Neural crest cell (in vitro differentiated cells): ENCODE measurements at places on chromosomes 2 and 18. TPM values are rescaled to one million over a fixed set of nuclear protein-coding genes. Genes with fewer than 3 reads are reported as not detected.
A peak's percentile ranks its signal among the peaks of the same experiment; 100 is the strongest.

The GAL3ST2 gene
- 0.28 TPM in 1 of 2 replicates, not detected in the other for total RNA-seq

GRCh38 chr18:76446321-76447257, 48.5 kb downstream of the ZNF516 start:
- DNase-seq, result no peak
- H3K4me3 ChIP-seq, result peak overlapping the region; percentile 71
- no peaks in the 10 kb centered on the region for H3K27me3 ChIP-seq
- no peaks in the 10 kb centered on the region for H3K36me3 ChIP-seq
- H3K4me1 ChIP-seq, result peaks cover 76% of the 10 kb centered on the region

DNA sequence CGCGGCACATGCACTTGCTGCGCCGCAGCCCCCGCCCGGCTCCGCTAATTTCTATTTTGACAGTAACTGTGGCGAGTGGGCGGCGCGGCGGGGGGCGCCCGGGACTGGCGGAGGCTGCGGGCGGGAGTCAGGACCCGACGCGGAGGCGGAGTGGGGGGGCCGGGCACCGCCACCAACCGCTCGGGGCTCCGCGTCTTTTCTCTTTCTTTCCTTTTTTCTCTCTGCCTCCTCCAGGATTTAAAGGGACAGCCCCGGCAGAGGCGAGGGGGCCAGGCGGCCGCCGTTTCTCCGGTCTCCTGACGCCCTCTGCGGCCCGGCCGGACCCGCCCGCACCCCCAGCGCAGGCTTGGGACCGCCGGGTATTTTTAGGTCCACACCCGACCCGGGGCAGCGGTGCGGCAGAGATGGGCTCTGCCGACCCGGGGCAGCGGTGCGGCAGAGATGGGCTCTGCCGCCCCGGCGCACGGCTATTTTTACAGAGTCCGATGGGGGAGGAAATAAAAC, 460 bp upstream of the ZBTB7C start:
- H3K27me3 ChIP-seq, result peaks cover 78% of the 10 kb centered on the region
- H3K36me3 ChIP-seq, result no peaks in the 10 kb centered on the region
- DNase-seq, result peak; percentile 36
- no peak overlapping the region for H3K27ac ChIP-seq
- peak overlapping the region; percentile 80 for H3K4me3 ChIP-seq
- H3K4me1 ChIP-seq, result peaks cover 25% of the 10 kb centered on the region

The GNLY gene
- not detected in 2 replicates for total RNA-seq

DNA sequence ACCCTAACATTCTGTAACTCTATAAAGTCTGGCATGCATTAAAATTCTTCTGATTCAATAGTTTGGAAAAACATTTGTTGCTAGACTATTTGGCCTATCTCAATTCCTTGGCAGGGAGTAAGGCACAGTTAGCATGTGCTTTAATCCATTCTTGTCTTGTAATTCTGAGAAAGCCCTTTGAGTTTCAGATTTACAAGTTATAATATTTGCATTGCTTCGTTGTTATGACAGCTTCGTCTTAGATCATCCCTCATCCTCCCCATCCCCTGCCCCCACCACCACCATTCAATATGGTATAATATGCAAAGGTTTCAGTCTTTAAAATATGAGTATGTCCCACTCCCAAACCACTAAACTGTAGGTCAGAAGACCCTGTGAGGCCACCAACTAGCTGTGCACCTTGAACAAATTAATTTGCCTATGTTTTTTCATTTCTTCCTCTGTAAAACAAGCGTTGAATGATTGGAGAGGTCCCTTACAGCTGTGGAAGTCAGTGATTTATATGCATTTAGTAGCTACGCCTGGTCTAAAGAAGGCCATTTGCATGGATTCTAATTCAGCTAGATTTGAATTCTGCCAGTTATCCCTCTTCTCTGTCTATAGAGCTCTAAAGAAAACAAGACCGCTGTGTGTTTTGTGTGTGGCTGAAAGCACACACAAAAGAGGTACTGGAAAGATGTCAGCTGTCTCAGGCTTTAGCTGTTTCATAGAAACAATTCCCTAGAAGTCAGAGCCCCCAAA, 591 bp downstream of the C2orf80 start:
- no peak for DNase-seq
- no peaks in the 10 kb centered on the region for H3K27me3 ChIP-seq
- H3K4me1 ChIP-seq, result peaks cover 66% of the 10 kb centered on the region
- H3K4me3 ChIP-seq, result peak overlapping the region; percentile 58
- no peaks in the 10 kb centered on the region for H3K36me3 ChIP-seq

DNA sequence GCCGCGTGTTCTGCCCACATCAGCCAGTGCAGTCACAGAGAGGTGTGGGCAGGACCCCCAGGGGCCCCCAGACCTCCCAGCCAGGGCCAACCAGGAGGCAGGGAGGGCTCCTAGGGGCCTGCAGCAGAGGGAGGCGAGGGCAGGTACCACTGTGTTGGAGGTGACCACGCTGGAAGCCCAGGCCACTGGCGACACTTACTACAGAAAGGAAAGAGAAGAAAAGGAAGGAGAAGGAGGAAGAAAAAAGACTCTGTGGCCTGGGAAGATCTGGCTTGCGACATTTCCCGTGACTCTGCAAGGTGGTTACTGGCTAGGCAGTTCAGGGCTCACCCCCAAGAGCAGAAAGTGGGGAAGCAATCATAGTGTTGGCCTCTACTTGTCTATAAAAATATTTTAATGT, 98.1 kb upstream of the BCL2L11 start:
- no peaks in the 10 kb centered on the region for H3K4me1 ChIP-seq
- no peaks in the 10 kb centered on the region for H3K27me3 ChIP-seq
- no peaks in the 10 kb centered on the region for H3K36me3 ChIP-seq
- no peak overlapping the region for H3K4me3 ChIP-seq

GRCh38 chr2:241769819-241770184, 6.8 kb upstream of the GAL3ST2 start:
- no peak for DNase-seq
- H3K27me3 ChIP-seq, result no peaks in the 10 kb centered on the region
- peaks cover 11% of the 10 kb centered on the region for H3K4me1 ChIP-seq
- no peak overlapping the region for H3K27ac ChIP-seq
- no peaks in the 10 kb centered on the region for H3K36me3 ChIP-seq

The HOXD12 gene
- total RNA-seq, result not detected in 2 replicates

DNA sequence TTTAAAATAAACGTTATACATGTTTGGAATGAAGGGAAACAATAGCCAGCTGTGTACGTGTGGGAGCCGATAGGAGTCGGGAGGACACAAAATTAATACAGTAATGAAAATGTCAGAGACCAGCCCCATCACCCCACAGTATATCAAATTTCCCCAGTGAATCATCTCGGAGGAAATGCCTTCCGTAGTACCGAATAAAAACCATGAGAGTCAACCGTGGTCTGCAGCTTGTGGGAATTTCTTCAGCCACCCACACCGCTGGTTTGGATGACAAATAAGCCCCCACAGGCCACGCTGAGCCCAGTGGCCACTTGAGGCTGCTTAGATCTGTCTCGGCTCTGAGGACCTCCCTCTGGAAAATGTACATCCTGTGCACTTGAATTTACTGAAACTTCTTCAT, 133.7 kb downstream of the COL6A3 start:
- H3K27me3 ChIP-seq, result no peaks in the 10 kb centered on the region
- no peaks in the 10 kb centered on the region for H3K36me3 ChIP-seq
- H3K4me1 ChIP-seq, result no peaks in the 10 kb centered on the region
- H3K4me3 ChIP-seq, result no peak overlapping the region
- no peak for DNase-seq

- H3K27ac ChIP-seq, result no peak overlapping the region
- H3K27me3 ChIP-seq, result no peaks in the 10 kb centered on the region
- peaks cover 17% of the 10 kb centered on the region for H3K36me3 ChIP-seq
- no peak overlapping the region for H3K4me3 ChIP-seq
- no peak for DNase-seq
- peaks cover 36% of the 10 kb centered on the region for H3K4me1 ChIP-seq
Measured at GRCh38 chr2:24577481-24577880, 86.4 kb downstream of the NCOA1 start.

The LYPD1 gene
- 15.1 and 17.4 TPM in 2 replicates for total RNA-seq

DNA sequence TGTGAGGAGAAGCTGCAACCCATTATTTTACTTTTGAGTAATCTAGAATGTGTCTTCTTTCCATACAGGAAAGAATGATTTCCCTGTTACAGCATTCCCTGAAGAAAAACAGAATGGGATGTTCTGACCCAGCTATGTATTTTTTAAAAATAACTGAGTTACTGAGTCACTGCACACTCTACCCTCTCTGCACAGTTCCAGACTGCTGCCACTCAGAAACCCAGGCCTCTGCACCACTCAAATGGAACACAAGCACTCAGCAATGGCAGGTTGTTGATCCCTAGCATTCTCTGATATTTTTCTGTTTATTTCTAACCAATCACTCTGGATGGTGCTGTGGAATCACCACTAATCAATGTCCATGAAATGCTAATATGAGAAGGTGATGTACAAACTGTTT, 1300.0 kb upstream of the FAM98A start:
- H3K36me3 ChIP-seq, result no peaks in the 10 kb centered on the region
- no peak overlapping the region for H3K4me3 ChIP-seq
- no peak for DNase-seq

- H3K27me3 ChIP-seq, result no peaks in the 10 kb centered on the region
- peak overlapping the region; percentile 2 for H3K4me3 ChIP-seq
- no peak overlapping the region for H3K27ac ChIP-seq
- DNase-seq, result no peak
- H3K4me1 ChIP-seq, result peaks cover 69% of the 10 kb centered on the region
Measured at GRCh38 chr2:6922201-6922656, 5.0 kb downstream of the RNF144A start.

- H3K36me3 ChIP-seq, result no peaks in the 10 kb centered on the region
- H3K27me3 ChIP-seq, result no peaks in the 10 kb centered on the region
- DNase-seq, result no peak
Measured at GRCh38 chr18:524466-524865, 24.0 kb upstream of the COLEC12 start.

- H3K36me3 ChIP-seq, result peaks cover 8% of the 10 kb centered on the region
- peaks cover 5% of the 10 kb centered on the region for H3K4me1 ChIP-seq
- no peak for DNase-seq
- no peak overlapping the region for H3K4me3 ChIP-seq
- H3K27me3 ChIP-seq, result no peaks in the 10 kb centered on the region
Measured at GRCh38 chr2:117613101-117613500, 201.4 kb upstream of the DDX18 start.

The ERFE gene
- 2.6 and 2.8 TPM in 2 replicates for total RNA-seq

GRCh38 chr2:128423788-128424165, 105.1 kb upstream of the HS6ST1 start:
- peaks cover 10% of the 10 kb centered on the region for H3K36me3 ChIP-seq
- DNase-seq, result no peak
- no peak overlapping the region for H3K27ac ChIP-seq

DNA sequence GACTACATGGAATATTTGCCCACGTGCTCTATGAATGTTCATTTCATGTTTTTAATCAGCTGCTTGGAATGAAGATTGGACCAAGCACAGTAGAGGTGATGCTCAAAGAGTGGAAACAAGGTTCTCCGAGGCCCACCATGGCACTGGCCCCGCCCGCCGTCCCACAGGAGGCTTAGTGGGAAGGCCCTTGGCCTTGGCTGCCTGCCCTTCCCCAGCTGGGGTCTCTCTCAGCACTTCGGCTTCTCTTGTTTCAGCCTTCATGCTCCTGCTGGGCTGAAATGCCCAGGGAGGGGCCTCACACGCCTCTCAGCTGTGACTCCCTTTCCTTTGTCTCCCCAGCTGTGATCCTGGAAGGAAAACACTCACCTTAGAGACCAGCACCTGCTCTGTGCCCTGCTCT, 833.2 kb downstream of the GALR1 start:
- no peaks in the 10 kb centered on the region for H3K27me3 ChIP-seq
- H3K4me3 ChIP-seq, result no peak overlapping the region
- H3K4me1 ChIP-seq, result peaks cover 9% of the 10 kb centered on the region
- no peak for DNase-seq

DNA sequence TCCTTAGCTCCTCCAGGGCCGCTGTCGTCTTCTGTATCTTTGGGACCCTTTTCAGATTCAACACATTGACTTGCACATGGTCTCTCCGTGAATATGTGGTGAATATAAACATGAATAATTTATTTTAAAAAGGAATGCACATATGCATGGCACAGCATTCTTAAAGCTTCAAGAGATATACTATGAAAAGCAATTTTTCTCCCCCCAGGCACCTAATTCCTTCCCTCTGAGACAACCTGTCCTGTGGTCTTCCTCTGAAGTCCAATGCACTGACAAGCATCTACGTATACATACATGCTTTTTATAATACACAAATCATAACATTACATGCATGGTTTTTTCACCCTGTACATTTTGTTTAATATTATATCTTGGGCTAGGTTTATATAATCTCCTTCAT, 285.1 kb downstream of the MYT1L start:
- H3K4me3 ChIP-seq, result no peak overlapping the region
- H3K36me3 ChIP-seq, result no peaks in the 10 kb centered on the region
- no peaks in the 10 kb centered on the region for H3K27me3 ChIP-seq
- no peak for DNase-seq

DNA sequence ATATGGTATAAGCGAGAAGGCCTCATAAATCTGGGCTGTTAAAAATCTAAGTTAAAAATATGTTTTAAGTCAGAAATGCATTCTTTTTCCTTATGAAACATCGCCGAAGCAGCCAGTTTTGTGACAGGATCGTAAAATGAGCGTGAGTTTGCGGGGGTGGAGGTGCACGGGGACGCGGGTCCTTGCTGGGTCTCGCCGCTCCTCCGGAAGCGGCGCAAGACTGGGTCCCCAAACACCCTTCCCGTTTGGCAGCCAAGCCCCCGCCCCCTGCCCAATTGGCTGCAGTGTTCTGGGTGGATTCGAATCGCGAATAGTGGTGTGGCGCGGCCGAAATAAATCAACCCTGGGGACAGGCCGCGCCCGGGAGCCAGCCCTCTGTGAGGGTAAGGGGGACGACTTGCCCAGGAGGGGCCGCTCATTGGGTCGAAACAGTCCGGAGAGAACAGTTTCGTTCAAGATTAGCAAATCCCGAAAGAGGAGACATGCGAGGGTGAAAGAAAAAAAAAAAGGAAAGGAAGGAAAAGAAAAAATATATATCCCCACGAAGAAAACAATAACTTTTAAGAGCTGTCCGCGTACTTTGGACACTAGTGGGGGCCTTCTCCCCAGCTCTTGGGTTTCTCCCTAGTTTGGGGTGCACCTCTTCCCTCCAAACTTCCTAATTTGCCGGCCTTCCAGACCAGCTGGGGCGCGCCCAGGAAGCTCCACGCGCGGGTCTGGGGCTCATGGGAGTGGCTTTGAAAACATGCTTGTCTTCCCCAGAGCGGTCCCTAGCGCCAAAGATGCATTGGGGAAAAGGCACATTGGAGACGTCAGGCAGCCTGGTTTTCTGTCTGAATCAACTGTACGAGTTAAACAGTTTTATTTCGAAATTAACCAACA, 3.1 kb upstream of the GATA6 start:
- no peak for DNase-seq
- peaks cover 29% of the 10 kb centered on the region for H3K4me1 ChIP-seq
- no peak overlapping the region for H3K27ac ChIP-seq
- peaks cover 93% of the 10 kb centered on the region for H3K27me3 ChIP-seq

- H3K4me1 ChIP-seq, result peaks cover 5% of the 10 kb centered on the region
- no peaks in the 10 kb centered on the region for H3K36me3 ChIP-seq
- peak overlapping the region; percentile 85 for H3K27ac ChIP-seq
- H3K4me3 ChIP-seq, result peak overlapping the region; percentile 86
- DNase-seq, result no peak
- peaks cover 24% of the 10 kb centered on the region for H3K27me3 ChIP-seq
Measured at GRCh38 chr2:130726614-130727180, 2.2 kb upstream of the GPR148 start.

- H3K36me3 ChIP-seq, result peaks cover 2% of the 10 kb centered on the region
- peaks cover 11% of the 10 kb centered on the region for H3K4me1 ChIP-seq
- no peak overlapping the region for H3K4me3 ChIP-seq
- DNase-seq, result no peak
- no peaks in the 10 kb centered on the region for H3K27me3 ChIP-seq
Measured at GRCh38 chr2:212114489-212114888, 424.1 kb downstream of the ERBB4 start.

- H3K27me3 ChIP-seq, result no peaks in the 10 kb centered on the region
- no peak for DNase-seq
- no peak overlapping the region for H3K27ac ChIP-seq
- no peak overlapping the region for H3K4me3 ChIP-seq
- H3K4me1 ChIP-seq, result peaks cover 12% of the 10 kb centered on the region
Measured at GRCh38 chr2:174044556-174044955, 79.4 kb upstream of the SP3 start.
